Brain (organoid and tissue), 16 donors: ENCODE measurements at places on chromosomes 5 and 9. TPM values are rescaled to one million over a fixed set of nuclear protein-coding genes. Genes with fewer than 3 reads are reported as not detected.

DNA sequence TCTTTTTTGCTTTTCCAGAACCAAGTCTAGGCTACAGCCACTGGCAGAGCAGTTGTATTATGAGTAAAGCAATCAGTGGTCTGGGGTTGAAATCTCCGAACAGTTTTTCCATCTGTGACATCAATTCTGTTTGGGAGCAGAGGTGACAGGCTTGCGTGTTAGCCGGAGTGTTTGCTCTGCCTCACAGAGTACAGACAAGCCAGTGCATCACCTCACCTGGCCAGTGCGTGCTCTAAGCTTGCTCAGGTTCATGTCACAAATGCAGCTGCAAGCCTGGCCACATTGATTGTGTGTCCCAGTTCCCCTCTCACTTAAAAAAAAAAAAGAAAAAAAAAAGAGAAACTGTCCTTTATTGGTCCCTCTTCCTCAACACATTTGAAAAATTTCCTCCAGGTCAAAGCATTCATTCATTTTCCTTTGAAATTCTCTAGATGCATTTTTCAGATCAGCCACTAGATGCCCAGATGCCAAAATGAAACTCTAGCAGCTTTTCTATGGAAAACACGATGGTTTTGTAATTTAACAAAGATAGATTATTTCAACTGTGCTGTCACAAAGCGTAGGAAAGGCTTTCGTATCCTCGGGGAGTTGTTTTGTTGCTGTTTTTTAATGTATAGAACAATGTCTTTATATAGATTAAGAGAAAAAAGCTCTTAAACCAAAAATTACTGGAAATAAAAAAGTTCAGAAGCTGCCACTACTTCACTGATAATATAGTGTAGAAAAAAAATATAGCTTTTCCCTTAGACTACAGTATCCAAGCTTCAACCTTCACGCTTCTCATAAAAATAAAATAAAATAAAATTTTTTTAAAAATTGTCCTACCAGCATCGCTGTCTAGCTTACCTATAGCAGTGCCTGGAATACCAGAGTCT is 585.5 kb downstream of the TLE1 start:
- peak; percentile 50 for DNase-seq

Gene MEGF10
- polyA plus RNA-seq, result 7.4 TPM

GRCh38 chr5:179414459-179415261 is 69.4 kb upstream of the ADAMTS2 start:
- DNase-seq, result no peak

- DNase-seq, result no peak
Measured at GRCh38 chr9:129280236-129280622, 102.2 kb upstream of the IER5L start.

DNA sequence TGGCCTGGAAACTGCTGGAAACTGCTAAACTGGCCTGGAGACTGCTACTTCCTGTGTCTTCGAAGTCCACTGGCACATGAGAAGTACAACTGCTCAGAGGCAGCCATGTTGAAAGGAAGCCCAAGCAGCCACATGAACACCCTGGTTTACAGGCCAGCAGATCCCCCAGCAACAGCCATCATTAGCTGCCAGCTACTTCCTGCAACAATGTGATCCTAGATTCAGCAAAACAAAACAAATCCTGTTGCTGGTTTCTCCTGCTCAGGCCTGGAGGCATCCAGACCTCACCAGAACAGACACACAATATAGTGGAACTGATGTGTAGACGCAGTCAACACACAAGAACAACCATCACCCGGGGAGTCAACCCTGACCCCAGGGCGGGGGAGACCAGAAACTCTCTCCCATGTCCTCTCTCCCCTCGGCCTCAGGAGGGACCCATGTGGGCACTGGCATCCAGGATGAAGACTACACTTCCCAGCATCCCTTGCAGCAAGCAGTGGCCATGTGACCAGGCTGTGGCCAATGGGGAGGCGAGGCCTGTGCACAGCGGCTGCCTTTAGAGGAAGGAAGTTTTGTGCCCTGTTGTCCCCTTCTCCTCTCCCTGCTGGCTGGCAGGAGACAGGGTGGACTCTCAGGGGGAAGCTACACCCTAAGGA is 9.2 kb upstream of the LCN15 start:
- DNase-seq, result peak; percentile 34

GRCh38 chr5:97846643-97847042 is 663.6 kb upstream of the RIOK2 start:
- no peak for DNase-seq

- DNase-seq, result no peak
Measured at GRCh38 chr5:160251406-160252155, 22.3 kb downstream of the FABP6 start.

DNA sequence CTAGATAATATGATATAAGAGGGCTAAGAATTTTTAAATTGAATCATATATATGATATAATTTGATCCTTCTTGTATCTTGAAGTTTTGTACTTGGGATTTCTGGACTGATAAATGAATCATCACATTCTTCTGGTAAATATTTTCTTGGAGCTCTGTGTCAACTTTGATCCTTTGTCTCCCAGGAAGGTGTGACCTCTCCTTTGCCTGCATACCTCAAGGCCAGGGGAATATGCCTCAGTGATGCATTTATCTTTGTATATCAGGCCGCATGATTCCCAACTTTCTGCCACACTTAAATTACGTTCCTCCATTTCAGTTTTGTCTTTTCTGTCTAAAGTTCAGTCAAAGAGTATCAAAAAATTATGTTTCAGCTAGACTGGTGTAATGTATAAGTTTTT is 101.2 kb downstream of the NLN start:
- DNase-seq, result no peak

- no peak for DNase-seq
Measured at GRCh38 chr9:134181648-134182034, 17.3 kb upstream of the RNU6ATAC start.

Gene SHISAL2B
- polyA plus RNA-seq, result not detected

- DNase-seq, result no peak
Measured at GRCh38 chr5:152135827-152136226, 211.2 kb upstream of the GLRA1 start.

DNA sequence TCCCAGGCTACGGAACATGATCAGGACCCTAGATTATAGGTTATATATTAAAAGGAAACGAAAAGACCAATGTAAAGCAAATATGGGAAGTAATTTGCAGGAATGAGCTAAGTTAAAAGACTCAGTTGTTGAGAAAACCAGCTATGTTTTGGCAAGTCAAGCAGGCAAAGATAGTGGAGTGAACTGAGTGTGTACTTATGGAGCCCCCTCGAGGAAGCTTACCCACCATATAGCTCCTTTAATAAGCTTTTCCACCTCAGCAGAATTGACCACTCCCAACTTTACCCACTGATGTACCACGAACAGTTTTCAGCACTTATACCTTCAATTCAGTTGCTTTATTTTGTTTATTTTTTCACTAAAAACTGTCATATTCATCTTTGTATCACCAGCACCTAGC is 57.3 kb upstream of the PJA2 start:
- no peak for DNase-seq

- peak; percentile 9 for DNase-seq
Measured at GRCh38 chr5:4413996-4414395, 726.1 kb upstream of the ADAMTS16 start.

DNA sequence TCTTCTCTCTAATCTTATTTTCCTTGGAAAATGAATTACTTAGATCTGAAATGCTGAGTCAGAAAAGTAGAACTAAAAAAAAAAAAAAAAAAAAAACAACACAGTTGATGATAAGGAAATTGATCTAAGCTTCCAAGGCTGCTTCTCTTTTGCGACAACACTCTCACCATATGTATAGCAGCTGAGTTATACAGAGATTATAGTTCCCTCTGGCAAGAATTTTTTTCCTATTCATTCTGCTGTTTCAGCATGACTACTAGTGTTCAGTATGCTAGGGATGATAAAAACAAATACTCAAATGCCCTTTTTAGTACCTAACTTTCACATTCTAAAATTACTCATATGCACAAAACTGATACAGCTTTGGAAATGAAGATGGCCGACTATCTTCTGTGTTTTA is 267.3 kb downstream of the MLLT3 start:
- peak; percentile 92 for DNase-seq

DNA sequence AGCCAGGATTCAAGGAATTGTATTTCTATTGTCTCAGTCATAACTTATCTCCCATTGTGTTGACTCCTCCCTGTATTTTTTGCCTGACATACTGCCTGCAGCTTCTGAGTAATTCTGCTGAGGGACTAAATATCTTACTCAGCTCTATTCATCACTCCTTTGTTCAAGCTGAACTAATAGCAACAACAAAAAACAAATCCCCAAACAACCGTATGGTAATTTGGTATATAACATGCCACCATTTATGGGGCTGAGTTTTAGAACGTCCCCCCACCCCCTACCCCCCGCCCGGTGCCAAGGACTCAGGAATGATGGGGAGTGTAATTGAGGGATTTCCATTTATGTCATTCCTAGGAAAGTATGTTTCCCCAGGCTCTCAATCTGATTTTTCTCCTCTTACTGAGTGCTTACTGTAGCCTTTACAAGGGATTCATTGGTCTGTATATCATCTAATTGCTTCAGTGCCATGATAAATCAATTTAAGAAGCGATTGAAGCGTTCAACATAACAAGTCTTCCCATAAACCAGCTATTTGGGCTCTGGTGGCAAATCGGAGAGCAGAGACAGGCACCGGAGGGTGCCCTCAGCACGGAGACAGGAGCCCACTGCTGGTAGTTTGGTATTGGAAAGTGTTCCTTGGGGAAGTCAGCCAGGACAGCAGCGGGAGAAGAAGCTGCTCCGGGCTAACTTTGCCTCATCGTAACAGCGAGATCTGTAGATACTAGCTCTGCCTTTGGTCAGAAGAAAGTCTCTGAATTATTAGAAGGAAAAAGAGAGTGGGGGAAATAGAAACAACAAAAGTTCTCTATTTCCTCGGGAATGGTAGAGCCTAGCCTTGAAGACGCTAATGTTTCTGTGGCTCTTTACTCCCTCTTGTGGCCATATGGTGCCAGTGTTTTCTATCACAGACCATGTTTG is 40.7 kb upstream of the HSD17B4 start:
- peak; percentile 83 for DNase-seq

DNA sequence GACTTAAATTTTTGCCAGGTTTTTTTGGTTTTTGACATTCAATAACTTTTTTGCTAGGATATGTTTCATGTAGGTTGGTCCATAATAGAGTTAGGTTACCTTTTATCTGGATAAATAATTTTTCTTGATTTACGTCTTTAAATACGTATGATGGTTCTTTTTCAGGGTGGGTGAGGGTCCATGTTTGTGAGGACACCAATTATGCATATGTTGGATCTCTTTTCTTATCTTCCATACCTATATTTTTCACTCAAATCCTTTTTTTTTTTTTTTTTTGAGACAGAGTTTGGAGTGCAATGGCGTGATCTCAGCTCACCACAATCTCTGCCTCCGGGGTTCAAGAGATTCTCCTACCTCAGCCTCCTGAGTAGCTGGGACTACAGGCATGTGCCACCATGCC is 17.3 kb upstream of the CDC42SE2 start:
- no peak for DNase-seq

Gene ECSCR
- 10.6 TPM for polyA plus RNA-seq

- no peak for DNase-seq
Measured at GRCh38 chr5:5623397-5623796, 200.9 kb downstream of the ICE1 start.

Gene PCAT7
- polyA plus RNA-seq, result 0.80 TPM

DNA sequence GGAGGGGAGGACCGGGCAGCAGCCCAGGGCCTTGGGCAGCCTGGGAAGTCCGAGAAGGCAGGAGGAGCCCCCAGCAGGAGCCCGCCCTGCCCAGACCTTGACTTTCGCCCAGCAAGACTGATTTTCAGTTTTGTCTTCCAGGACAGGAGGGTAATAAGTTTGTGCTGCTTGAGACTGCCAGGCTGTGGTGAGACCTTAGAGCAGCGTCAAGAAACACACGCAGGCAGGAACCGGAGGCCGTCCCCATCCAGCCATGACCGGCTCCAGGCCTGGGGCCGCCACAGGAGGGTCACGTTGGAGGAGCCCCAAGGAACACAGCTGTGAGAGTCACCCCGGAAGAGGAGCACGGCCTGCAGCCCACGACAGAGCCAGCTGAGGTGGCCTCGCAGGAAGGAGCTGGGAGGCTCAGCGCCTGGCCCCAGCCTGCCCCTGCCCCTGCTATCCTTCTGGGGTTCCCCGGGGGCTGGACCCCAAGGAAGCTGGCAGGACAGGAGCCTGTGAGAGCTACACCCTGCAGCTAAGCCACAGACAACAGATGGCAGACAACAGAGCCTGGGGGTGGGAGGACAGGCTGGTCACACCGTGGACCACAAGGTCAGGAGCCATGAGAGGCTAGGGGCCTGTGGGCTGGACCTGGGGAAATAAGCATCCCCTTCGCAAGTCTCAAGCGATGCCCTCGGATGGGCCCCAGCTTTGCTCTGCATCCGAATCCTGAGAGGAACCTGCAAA is 126.0 kb upstream of the FAM120A start:
- no peak for DNase-seq

DNA sequence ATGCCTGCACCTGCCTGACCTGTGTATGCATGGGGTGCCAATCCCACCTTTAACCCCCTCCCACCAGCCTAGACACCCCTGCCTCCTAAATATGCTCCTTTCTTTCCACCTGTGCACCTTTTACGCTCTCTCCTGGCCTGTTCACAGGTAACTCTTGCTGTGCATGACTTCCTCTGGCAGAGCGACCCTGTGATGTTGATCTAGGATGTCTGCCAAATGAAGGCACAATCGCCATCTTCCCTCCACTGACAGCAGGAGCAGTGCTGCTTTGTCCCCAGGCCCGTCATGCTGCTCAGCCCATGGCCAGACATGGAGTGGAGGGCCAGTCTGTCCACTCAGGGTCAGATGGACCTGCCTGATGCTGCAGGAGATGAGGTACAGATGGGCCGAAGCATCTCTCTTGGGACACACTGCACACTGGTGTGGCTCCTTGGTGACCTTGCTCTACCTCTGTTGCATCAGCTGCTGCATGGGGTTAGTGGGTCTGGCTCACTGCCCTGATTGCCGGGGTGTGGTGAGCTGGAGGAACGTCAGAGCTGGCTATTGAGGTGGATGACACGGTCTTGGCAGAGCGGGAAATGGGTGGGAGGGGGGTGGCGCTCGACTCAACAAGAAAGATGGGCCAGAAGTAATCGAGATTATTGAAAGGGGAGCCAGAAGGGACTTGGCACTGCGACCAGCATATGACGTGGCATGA is 101.7 kb upstream of the PITX1 start:
- no peak for DNase-seq

GRCh38 chr9:106576232-106576760 is 286.7 kb upstream of the ZNF462 start:
- DNase-seq, result no peak

DNA sequence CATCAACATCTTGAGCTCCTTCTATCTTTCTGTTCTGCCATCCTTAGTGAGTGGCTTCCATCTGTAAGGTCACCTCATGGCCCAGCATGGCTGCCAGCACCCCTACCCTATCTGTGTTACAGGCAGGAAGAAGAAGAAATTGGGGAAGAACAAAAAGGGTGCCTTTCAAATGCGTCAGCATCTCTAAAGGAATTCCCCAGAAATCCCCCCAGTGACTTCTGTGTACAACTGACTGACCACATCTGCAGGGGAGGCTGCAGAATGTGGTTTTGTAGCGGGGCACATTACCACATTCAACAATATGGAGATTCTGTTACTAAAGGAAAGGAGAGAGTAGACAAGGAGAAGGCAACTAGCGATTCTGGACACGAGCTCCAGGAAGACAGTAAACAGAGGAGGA is 40.1 kb downstream of the ALG2 start:
- no peak for DNase-seq

Gene C1QTNF3
- 2.4 TPM for polyA plus RNA-seq

- no peak for DNase-seq
Measured at GRCh38 chr5:123472150-123472924, 39.6 kb upstream of the CSNK1G3 start.

Gene PKD2L2
- not detected for polyA plus RNA-seq
